ENCODE measurements at places on chromosomes 4 and X.

DNA sequence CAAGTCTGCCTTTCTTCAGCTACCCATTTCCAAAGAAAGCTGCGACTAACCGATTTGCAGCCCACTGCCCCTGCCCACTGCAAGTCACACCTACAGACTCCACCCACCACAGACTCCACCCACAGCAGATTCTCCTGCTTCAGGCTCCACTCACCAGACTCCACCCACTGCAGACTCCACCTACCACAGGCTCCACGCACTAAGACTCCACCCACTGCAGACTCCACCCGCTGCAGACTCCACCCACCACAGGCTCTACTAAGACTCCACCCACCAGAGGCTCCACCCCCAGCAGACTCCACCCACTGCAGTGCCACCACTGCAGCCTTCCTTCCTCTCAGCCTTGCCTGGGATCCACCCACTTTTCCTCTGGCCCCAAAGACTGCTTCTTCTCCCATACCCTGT is 41.3 kb downstream of the ABLIM2 start:
- H3K36me3 ChIP-seq, result no peaks in the 10 kb centered on the region
- peaks cover 4% of the 10 kb centered on the region for H3K4me1 ChIP-seq
- H3K27me3 ChIP-seq, result no peaks in the 10 kb centered on the region
- no peak overlapping the region for H3K4me3 ChIP-seq

- no peaks in the 10 kb centered on the region for H3K27me3 ChIP-seq
- no peak overlapping the region for H3K27ac ChIP-seq
- H3K36me3 ChIP-seq, result no peaks in the 10 kb centered on the region
- DNase-seq, result no peak
- H3K4me1 ChIP-seq, result no peaks in the 10 kb centered on the region
Measured at GRCh38 chr4:71694961-71695360, 88.9 kb downstream of the GC start.

GRCh38 chrX:110276778-110277177 is 41.1 kb downstream of the AMMECR1 start:
- H3K27me3 ChIP-seq, result no peaks in the 10 kb centered on the region
- no peak overlapping the region for H3K4me3 ChIP-seq
- DNase-seq, result no peak

GRCh38 chr4:36432586-36432985 is 151.2 kb downstream of the DTHD1 start:
- no peaks in the 10 kb centered on the region for H3K4me1 ChIP-seq
- no peaks in the 10 kb centered on the region for H3K36me3 ChIP-seq
- DNase-seq, result no peak
- no peaks in the 10 kb centered on the region for H3K27me3 ChIP-seq
- H3K27ac ChIP-seq, result no peak overlapping the region

DNA sequence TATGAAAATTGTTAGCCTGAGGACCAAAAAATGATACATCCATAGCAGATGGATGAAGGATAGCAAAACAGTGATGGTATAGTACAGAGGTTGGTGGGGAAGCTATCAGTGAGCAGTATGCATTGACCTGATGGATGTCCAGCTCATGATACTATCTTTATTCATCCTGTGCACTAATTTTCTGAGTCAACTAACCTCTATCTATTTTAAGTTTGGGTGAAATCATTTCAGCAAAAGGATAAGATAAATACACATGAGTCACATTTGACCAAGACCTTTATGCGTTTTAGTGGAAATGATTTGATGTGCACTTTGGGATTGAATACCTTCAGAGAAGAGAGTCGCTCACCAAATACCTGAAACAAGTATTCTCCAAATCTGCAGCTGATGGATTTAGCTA is 351.0 kb upstream of the NR3C2 start:
- H3K27me3 ChIP-seq, result no peaks in the 10 kb centered on the region
- no peak overlapping the region for H3K27ac ChIP-seq
- H3K4me1 ChIP-seq, result no peaks in the 10 kb centered on the region
- DNase-seq, result no peak
